ENCODE measurements at places on chromosomes 11 and 22.
A peak's percentile ranks its signal among the peaks of the same experiment; 100 is the strongest.

DNA sequence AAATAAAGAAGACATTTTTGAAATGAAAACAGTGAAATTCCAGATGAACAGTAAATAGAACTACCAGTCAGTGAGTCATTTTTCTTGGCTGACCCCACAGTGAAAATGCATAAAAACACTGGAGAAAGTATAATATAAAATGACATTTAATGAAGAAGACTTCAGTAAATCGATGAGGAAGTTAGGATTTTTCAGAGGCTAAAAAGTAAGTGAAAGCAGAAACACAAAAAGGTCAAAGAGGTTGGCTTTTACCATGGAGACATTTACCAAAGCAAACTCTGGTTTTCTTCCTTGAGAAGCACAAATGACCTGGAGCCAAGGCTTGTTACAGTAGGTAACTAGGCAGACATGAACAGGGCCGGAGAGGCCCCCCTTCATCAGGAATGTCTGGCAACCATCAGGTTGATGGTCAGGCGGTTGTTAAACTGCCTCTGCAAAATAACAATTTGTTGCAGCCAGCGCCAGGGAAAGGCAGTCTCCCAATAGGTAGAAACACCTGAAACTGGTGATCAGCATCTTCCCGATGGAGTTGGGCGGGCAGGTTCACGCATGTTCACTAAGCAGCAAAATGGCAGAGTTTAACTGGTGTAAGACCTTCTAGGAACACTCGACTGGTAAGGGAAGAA is 16.7 kb upstream of the TMEM123 start:
- no peak for DNase-seq

DNA sequence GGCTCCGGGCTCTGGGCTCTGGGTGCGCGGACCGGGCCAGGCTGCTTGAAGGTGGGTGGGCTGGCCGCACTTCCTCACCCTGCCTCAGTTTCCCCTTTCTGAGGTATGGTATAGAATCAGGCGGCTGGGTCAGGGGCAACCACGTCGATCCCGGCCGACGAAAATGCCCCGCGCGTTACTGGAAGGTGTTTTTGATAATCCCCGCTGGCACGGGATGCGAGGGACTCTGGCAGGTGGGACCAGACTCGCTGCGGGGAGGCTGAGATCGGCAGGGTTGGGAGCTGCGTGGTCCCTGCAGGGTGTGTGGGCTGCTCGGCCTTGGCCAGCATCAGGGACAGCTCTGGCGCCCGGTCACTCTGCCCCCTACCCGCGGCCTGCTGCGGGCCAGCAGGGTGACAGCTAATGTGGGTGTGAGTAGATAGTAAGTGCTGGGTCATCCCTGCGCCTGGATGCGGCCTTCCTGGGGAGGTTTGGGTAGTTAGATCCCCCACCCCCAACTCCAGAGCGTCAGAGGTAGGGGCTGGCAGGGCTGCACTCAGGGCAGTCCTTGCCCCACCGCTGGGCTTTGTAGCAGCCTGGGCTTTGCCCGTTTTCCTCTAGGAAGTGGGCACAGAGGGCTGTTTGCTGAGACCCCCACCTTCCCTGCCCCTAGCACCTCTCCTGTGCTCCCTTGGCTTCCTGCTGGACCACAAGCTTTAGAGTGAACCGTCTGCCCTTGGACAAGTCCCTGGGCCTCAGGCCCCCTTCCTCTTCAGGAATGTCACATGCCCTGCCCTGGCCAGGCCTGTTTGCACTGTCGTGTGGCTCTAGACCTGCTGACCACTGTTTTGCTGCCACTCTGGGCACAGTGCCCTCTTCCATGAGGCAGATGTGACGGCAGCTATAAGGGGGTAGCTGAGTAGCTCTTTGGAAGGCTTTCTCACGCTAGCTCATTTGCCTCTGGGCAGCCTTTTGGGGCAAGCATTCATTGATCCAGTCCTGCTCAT is 579 bp downstream of the TANGO2 start:
- peak; percentile 38 for DNase-seq

DNA sequence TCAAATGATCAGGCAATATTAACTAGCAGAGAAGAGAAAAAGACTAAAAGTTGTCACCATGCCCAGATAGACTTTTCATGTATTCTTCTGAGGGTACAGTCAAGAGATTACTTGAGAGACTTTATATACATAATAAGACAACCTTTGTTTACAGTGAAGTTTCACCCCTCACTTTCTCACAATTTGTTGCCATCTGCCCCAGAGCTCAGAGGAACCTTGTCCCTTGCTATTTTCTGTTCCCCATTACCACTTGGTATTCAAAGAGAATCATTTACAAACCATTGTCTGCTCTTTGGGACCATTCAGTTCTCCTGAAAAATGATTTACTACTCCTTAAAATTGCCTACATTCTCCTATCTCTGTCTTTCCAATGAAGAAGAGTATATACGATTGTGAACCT is 544.6 kb downstream of the CNTN5 start:
- no peak for DNase-seq

- DNase-seq: no peak
Observed at GRCh38 chr22:44404341-44405020, 91.7 kb upstream of the SHISAL1 start.

GRCh38 chr11:104690241-104690640 is 208.0 kb downstream of the CASP12 start:
- DNase-seq: no peak

- DNase-seq: no peak
Observed at GRCh38 chr11:3860375-3860774, 4.9 kb downstream of the STIM1 start.

- DNase-seq: no peak
Observed at GRCh38 chr11:69000831-69001242, 12.2 kb downstream of the MRGPRF start.

DNA sequence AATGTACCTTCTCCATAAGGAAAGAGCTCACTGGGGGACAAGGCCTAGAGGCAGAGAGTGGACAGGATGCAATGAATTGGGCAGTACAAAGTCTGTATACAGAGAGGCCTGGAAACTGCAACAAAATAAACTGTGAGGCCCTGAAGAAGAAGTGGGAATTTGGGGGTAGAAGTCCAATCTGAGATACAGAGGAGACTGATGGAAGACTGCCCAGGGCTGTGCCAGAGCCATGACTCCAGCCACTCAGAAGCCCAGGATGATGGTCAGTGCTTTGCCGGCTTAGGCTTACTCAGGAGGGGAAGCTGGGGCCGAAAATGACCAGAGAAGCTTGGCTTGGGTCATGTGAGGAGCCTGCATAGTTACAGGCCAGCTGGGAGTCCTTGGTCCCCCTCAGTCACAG is 5.7 kb downstream of the SAA4 start:
- no peak for DNase-seq

GRCh38 chr11:113934761-113935160 is 30.2 kb downstream of the HTR3B start:
- DNase-seq: no peak

GRCh38 chr11:125251956-125252355 is 87.4 kb downstream of the PKNOX2 start:
- DNase-seq: no peak

DNA sequence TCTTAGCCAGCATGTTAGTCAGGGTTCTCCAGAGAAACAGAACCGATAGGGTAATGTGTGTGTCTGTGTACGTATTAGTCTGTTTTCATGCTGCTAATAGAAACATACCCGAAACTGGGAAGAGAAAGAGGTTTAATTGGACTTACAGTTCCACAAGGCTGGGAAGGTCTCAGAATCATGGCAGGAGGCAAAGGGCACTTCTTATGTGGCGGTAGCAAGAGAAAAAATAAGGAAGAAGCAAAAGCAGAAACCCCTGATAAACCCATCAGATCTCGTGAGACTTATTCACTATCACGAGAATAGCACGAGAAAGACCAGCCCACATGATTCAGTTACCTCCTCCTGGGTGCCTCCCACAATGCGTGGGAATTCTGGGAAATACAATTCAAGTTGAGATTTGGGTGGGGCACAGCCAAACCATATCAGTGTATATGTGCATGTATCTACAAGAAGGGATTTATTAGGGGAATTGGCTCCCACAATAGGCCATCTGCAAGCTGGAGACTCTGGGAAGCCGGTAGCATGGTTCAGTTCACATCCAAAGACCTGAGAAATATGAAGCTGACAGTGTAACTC is 173.7 kb upstream of the NECTIN1 start:
- no peak for DNase-seq

GRCh38 chr11:41134971-41135370 is 324.5 kb downstream of the LRRC4C start:
- DNase-seq: no peak

DNA sequence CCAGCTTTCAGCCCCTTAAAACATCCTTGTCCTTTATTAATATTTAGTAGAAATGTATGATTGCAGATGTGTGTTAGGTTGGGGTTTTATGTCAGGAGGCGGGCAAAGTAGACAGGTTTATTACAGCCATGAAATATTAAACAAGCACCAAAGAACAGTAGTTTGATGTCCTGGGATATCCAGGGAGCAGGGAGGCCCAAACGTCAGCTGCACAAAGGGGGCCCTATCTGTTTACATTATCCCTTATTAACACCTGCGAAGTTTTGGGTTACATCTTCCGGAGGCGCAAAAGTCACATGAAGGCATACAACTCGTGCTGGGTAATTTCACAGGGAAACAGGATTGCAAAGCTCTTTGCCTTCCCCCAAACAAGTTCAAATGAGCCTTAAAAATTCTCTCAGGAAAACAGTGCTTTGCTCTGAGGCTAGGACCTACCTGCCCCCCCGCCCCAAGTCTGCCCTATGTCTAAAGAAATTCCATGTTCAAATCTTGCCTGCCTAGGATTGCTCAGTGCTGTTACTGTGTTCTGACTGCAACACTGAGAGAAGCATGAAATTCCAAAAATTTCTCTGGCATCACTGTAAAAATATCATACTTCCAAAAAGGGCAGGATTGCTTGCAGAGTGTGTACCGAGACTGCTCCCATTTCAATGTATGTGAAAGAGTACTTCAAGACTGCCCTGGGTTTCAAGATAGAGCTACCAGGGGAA is 8.9 kb downstream of the MN1 start:
- no peak for DNase-seq

DNA sequence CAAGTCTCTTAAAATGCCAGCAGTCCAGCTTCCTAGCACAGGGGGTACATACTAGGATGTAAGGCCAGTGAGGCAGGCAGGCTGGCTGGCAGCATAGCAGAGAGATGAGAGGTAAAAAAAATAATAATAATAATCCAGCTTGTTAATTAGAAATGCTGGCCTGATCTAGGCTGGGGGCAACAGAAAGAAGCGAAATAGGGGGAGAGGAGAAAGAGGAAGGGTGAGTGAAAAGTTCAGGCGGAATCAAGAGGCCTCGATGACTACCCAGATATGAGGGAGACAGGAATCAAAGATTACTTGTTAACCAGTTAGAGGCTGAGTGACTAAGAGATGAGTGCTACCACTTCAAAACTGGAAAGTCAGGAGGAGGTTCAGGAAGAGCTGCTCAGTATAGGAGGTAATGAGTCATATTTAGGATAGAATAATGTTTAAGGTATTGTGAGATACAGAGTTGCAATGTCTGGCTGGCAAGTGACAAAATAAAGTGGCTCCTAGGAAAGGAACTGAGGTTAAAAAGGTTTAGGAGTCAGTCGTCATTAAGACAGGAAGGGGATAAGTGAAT is 2.8 kb downstream of the ALKBH8 start:
- DNase-seq: no peak

- no peak for DNase-seq
Observed at GRCh38 chr11:64661146-64661545, 61.9 kb downstream of the NRXN2 start.

- DNase-seq: no peak
Observed at GRCh38 chr11:1381793-1382425, 7.8 kb upstream of the BRSK2 start.

DNA sequence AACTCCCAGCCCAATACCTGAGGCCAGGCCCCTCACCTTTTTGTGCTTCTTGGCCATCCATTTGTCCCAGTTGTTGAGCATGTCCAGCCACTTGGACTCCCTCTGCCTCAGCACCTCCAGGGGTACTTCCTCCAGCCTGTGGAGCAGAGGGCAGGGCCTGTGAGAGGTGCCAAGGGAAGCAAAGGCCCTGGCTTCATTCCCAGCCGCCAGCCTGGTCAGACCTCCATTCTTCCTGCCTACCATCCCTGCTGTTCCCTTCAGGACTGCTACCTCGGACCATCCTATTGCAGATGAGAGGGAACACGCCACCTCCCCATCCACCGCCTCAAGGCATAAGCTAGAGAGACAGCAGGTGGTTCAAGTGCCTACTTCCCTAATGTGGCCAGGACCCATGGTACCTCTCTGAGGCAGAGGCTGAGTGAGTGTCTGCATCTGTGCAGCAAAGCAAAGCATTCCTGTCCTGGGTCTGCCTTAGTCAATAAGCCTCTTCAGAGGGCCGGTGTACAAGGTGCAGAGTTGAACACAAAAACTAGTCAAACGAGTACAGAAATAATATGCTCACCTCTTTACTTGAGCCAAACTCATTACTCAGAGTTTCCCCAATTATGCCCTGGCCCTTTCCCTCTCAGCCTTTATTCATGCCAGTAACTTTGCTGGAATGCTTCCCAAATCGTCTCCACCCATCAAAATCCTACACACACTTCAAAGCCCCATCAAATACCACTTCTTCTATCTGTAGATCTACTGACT is 15.4 kb upstream of the CASTOR1 start:
- no peak for DNase-seq

- no peak for DNase-seq
Observed at GRCh38 chr11:104620991-104621390, 277.3 kb downstream of the CASP12 start.

GRCh38 chr11:66727282-66728037 is 1.6 kb downstream of the SPTBN2 start:
- DNase-seq: peak; percentile 31

DNA sequence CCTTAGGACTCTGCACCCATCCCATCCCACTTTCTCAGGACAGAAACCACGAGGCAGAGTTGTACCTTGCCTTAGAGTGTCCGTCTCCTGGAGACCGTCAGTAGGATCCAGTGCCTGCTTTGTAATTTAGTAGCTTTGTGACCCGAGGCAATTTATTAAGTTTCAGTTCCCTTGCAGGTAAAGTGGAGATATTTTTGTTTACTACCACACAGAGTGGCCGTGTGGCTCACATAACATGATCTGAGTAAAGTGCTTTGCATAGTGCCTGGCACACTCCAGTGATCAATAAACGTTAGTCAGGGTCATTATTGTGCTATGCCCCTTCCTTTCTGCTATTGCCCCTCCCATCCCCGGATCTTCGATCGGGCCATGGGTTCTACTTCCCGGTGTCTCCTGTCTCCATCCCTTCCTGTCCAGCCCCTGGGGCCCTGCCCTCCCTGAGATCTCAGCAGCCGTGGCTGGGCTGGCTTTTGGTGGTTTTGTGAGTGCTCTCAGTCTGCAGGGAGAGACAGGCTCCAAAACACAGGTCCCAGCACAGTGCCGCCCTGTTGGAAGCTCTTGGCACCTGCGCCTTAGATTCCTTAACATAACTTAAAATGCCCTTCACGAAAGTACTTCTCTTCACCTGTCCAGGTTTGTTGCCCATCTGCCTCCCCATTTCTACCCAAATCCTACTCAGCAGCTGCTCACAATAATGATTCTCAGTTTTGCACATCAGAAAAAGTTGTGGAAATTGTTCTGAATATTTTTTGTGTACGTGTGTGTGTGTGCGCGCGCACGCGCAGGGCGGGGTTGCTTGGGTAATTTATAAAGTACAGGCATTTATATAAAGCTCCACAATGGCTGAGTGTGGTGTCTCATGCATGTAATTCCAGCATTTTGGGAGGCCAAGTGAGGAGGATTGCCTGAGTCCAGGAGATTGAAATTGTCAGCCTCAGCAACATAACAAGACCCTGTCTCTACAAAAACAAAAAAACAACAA is 753.7 kb downstream of the NTM start:
- DNase-seq: no peak

GRCh38 chr11:73542175-73542574 is 55.7 kb downstream of the FAM168A start:
- DNase-seq: no peak

GRCh38 chr11:73480677-73481076 is 104.5 kb downstream of the RELT start:
- no peak for DNase-seq

All from activated T-cell treated with anti-CD3 and anti-CD28 coated beads, Interleukin-2, amount 50 U/mL, for 1 hour (primary cell).